ENCODE measurements at places on chromosomes 3 and 15.

DNA sequence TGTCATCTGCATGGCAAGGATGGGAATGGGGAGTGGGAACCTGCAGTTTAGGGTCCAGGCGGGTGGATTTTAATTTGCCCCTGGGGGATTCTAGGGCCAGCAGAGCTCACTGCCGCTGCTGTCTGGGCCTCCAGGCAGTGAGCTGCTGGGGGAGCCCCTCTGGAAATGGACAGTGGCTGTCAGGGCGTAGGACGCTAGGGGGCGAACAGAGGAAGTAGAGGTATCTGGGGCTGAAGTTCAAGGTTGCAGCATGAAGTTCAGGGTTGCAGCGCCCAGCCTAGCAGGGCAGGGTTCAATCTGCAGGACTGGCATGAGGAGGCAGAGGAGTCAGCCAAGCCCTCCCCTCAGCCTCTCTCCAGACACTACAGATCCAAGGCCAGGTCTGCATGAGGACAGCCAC is 49.5 kb downstream of the APBA2 start:
- peak; percentile 82 for DNase-seq

GRCh38 chr3:173659972-173660371 is 262.4 kb downstream of the NLGN1 start:
- DNase-seq, result no peak

DNA sequence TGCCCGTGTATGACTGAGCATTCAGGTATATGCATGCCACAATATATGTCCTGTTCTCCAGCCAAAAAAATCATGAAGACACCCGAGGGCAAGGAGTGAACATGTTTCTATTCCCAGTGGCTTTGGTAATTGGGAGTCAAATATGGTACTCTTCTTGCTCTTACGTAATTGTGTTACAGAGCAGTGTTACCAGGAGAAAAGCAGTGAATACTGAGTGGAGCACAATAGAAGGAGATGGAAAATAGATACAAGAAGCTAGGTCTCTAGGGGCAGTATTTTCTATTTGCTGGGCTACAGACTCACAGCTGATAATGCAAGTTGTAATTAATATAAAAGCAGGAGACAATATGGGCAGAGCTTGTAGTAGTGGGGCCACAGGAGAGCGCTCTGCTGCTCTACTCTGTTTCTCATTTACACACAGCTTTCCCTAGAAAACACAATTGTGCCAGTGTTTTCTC is 13.2 kb downstream of the MEIS2 start:
- DNase-seq, result no peak

DNA sequence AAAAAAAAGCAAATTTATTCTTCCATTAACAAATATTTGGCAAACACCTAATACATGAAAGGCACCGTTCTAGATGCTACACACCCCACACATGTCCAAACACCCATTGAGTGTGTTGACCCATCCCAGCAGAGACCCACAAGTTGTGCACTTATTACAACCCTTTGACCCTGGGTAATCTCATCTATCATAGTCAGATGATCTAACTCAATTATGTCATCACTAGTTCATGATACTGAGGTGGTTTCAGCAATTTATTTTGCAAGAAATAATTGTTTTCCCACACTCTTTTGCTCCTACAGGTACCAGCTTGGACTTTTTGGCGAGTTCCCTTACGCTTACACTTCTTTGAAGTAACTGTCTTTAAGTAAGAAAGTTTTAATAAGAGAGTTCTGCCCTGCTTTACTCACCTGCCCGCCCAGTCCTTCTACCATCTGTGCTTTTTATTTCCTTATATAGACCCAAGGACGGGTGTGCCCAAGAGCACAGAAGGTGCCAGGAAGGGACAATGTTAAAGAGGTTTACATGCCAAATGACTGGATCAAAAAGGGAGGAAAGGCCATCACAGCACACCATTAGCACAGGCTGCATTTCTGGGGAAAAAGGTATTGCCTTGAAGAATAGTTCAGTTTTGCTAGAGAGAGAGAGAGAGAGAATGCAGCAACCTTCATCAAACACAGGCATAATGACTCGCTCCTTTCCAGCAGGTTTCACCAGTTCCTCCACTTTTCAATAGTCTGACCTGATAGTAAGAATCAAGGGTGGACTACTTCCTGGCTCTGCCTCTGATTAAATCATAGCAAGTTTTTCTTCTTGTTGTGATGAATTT is 54.5 kb upstream of the ATP11B start:
- DNase-seq, result no peak

GRCh38 chr3:196938576-196938975 is 3.8 kb downstream of the NCBP2 start:
- DNase-seq, result no peak

Data from hematopoietic multipotent progenitor cell treated with erythropoietin and hydrocortisone succinate and interleukin-3 and kit ligand, for 6 days (in vitro differentiated cells).